ENCODE measurements at places on chromosomes 1 and 21.

- no peak for DNase-seq
These were observed 4.8 kb downstream of the CNTN2 start for GRCh38 chr1:205047764-205048231.

- DNase-seq = no peak
These were observed 71.9 kb downstream of the CD34 start for GRCh38 chr1:207839083-207839413.

DNA sequence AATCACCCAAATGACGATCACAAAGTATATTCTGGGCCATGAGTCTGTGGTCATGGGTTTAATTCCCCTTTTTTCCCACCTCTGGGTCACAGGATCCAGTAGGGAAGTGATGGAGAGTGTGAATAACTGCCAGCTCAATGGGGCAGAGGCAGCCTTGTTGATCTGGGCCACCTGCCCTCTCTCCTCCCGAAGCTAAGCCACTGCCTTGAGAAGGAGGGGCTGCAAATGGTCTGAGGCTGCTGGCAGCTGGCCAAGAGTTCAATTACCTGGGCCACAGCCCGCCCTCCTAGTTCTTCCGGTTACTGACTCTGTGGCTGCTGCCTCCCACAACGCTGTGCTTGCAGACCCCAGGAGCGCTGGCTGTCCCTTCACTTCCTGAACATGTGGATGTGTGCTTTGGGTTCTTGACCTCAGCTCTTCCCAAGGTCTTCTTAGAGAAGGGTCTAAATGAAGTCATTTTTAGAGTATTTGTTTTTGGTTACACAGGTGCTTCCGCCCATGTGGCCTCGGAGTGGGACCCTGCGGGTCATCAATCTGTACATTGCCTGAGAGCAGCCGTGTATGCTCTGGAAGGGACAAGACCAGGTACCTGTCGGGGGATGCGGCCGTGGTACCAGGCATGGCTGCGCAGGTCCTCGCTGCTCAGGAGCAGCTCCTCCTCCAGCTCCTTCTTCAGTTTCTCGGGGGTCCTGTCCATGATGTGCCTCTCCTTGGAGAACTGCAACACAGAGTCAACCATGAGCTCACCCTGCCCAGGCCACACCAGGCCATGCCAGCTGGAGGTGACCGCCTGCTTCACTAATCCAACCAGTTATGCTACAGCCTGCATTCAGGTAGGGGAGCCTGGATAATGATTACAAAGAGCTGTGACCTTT is 89.7 kb downstream of the BCAR3 start:
- peak; percentile 30 for DNase-seq

GRCh38 chr1:197706601-197707000 is 68.7 kb downstream of the DENND1B start:
- DNase-seq = no peak

DNA sequence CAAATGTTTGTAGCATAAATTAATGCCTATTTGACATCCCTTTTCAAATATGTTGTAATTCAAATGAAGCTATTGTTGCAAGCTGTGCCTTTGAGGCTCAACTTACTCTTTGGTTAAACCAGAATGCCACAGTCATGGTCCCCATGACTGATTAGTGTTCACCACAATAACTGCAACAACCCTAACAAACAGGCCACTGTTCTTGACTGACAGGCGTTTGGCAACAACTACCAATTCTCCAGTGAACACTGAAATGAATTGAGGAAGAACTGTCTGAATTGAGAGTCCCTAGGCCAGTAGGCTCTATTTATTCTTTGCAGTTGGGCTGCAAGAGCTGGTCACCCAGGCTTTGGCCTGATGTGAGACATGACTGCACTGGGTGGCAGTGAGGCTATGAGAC is 6.6 kb upstream of the TMEM167B start:
- DNase-seq = no peak

DNA sequence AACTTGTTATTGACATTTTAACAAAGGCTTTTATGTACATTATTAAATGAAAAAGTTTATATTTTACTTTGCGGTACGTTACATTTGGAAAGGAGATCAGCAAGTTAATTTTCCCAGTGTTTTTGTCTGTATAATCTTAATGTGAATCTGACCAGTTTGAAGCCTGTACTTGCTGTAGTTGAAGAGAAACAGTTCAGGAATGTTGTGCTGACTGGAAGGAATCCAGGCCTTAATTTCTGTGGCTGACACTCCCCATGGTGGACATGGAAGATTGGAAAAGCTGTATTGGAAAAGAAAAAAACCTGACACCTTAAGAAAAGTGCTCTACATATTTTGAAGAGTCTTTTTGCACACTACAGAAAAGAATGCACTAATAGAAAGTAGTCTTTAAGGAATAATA is 15.5 kb downstream of the LEPR start:
- DNase-seq = no peak

GRCh38 chr21:41121785-41122415 is 46.1 kb upstream of the BACE2 start:
- DNase-seq = peak; percentile 78

- DNase-seq = no peak
These were observed 221.2 kb downstream of the TTLL7 start for GRCh38 chr1:83777758-83778101.

GRCh38 chr21:16079830-16080229 is 350.0 kb downstream of the USP25 start:
- DNase-seq = no peak

GRCh38 chr1:98700228-98700627 is 38.7 kb downstream of the SNX7 start:
- no peak for DNase-seq

DNA sequence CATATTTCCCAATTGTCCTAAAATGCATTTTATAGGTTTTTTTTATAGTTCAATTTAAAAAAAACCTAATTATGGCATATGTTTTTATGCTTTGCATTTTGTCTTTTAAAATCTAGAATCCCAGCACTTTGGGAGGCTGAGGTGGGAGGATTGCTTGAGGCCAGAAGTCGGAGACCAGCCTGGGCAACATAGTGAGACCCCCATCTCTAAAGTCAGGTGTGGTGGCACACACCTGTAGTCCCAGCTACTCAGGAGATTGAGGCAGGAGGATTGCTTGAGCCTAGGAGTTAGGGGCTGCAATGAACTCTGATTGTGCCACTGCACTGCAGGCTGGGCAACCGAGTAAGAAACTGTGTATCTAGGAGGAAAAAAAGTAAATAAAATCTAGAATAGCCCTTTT is 137.2 kb upstream of the POU3F1 start:
- no peak for DNase-seq

DNA sequence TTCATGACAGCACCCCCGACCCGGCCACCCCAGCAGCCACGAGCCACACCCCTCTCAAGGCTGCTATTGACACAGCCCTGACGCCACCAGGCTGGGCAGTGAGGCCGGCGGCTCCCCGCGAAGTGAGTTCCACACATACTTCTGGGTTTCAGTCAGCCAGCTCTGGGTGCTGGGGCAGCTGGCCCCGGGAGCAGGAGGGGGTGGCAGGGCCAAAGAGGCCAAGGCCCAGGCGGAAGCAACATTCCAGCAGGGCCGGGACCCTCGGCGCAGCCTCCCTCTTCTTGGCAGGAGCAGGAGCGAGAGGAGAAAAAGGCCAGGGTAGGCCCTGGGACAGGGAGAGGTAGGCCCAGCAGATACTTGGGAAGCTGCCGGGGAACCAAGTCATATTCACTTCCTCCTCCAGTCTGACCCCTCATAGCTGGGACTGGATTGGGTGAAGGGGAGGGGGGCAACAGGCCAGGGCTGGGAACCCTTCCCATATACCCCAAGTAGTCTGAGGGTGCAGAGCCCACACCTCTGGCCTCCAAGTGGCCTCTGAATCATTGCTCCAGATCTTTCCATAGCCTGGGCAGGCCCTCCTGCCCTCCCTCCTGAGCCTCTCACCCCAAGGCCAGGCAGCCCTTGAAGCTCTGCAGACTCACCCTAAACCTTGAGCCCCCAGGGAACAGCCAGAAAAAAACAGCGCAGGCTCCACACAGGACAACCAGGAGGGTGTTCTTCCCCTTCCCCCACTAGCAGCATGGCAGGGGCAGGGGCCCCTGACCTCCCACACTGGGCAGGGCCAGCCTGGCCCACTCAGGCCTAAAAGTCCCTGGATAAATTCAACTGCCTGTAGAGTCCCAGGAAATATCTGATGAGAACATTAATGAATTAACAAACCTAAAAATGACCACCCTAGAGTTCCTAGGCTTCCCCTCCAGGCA is 5.7 kb downstream of the HSPG2 start:
- no peak for DNase-seq

GRCh38 chr1:202143011-202143767 is 1.3 kb downstream of the ARL8A start:
- DNase-seq = no peak

DNA sequence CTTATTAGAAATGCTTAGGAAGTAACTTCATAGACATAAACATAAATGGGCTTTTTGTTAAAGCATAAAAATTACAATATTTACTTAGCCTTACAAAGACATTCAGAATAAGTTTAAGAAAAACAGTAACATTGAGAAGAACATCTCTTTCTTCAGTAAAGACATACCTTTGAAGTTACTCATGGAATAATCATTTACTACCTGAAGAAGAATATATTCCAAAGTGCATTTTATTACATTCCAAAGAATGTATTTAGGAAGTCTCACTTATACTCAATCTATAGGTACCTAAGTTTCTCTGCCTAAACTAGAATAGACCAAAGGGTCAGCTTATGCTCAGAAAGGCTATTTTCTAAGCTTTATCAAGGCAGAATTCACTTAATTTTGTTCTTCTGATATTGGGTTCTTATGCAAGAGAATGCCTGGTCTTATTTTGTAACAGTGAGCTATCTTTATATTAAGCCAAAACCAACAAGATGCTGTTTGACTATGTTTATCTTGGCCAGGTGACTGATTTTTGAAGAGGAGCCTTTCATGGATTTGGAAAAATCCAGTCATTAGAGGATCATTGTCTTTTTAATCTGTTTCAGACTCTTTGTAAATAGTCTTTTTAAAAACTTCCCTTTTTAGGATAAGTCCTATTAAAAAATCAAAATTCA is 110.1 kb downstream of the OLFML2B start:
- DNase-seq = no peak

DNA sequence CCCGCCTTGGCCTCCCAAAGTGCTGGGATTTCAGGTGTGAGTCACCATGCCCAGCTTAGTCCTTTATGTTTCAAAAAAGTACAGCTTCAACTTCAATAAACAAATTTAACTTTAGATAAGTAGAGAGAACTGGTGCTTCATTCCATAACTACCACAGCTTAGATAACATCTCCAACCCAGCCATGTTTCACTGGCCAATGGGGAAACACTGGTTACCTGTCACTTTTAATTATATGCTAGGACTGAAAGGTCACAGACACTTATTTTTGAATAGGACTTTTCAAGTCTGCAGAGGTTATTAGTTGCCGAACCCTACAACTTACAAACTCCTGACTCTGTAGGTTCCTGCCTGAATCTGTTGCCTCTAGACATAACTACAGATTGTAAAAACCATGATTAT is 56.5 kb upstream of the ST6GALNAC3 start:
- no peak for DNase-seq

- DNase-seq = no peak
These were observed 75.5 kb upstream of the RAB3GAP2 start for GRCh38 chr1:220347654-220348175.

DNA sequence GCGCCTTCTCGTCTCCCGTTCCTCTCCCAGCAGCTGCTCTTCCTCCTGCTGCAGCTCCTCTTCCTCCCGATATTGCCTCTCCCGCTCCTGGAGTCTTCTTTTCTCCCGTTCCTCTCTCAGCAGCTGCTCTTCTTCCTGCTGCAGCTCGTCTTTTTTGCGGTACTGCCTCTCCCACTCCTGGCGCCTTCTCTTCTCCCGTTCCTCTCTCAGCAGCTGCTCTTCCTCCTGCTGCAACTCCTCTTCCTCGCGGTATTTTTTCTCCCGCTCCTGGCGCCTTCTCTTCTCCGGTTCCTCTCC is 5.3 kb downstream of the TCHH start:
- no peak for DNase-seq

- DNase-seq = no peak
These were observed 51.3 kb downstream of the GPR161 start for GRCh38 chr1:168085401-168085872.

GRCh38 chr1:116679091-116679827 is 11.7 kb upstream of the IGSF3 start:
- DNase-seq = no peak

DNA sequence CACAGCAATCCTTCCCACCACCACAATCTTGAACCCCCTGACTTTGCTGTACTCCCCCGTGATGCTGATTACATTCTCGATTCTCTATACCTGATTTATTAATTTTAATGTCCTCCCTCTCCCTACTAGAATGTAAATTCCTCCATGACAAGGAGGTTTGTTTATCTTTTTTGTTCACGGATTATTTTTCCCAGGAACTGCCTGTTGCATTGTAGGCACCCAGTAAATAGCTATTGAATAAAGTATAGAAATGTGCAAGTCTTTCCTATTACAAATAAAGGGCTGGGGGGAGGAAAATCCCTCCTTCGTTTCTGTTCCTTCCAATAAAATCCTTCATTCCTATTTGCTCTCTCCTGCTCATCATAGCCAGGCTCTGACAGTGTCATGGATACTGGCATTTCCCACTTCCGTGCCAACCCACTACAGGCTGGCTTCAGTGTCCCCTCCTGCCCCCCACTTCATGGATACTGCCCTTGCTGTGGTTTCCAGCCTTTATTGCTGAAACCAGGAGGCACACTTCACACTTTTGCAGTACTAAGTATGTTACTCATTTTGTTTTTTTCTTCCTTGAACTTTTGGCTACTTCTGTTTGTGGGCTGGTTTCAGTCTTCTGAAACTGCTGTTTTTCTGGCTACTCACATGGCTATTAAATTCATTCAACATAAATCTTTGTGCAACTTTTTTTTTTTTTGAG is 7.5 kb downstream of the KIF1B start:
- DNase-seq = no peak

GRCh38 chr1:239868058-239868832 is 223.4 kb upstream of the FMN2 start:
- no peak for DNase-seq

DNA sequence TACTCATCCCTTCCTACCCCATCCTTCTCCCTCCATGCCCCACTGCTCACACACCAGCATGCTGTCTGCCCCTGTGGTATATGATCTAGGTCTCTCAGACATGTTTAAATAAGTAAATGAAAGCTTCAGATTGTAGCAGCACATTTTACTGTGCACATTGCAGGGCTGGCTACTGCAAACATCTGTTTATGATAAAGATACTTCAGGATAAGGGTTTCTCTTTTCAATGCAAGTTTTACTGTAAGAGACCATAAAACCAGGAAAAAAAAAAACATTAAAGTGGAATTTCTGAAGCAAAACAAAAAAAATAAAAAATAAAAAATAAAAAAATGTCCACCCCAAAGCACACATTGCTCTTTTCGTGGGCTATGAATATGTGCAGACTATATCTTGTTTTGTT is 184.4 kb downstream of the USH2A start:
- no peak for DNase-seq

- DNase-seq = no peak
These were observed 55.9 kb upstream of the TSPAN2 start for GRCh38 chr1:115145226-115145625.

DNA sequence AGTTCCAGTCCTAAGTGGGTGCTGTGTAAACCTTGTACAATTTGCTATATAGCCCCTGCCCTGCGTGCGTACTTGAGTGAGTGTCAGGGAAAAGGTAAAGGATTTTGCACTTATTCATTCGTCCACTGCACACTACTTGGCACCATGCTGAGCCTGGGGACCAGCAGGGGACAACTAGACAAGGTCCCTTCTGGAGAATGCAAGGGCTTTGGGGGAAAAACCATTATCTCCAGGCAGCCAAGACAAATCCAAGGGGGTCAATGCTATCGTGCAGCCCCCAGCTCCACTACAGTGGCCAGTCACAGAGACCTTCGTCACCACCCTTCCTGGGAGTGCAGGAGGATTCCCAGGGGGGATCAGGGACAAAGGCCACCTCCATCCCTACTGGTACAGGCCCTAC is 39.7 kb downstream of the MATN1 start:
- no peak for DNase-seq

GRCh38 chr1:80656641-80657040 is 1144.1 kb upstream of the ADGRL2 start:
- no peak for DNase-seq
